ENCODE measurements at places on chromosomes 1 and 21. TPM values are rescaled to one million over a fixed set of nuclear protein-coding genes. Genes with fewer than 3 reads are reported as not detected.

DNA sequence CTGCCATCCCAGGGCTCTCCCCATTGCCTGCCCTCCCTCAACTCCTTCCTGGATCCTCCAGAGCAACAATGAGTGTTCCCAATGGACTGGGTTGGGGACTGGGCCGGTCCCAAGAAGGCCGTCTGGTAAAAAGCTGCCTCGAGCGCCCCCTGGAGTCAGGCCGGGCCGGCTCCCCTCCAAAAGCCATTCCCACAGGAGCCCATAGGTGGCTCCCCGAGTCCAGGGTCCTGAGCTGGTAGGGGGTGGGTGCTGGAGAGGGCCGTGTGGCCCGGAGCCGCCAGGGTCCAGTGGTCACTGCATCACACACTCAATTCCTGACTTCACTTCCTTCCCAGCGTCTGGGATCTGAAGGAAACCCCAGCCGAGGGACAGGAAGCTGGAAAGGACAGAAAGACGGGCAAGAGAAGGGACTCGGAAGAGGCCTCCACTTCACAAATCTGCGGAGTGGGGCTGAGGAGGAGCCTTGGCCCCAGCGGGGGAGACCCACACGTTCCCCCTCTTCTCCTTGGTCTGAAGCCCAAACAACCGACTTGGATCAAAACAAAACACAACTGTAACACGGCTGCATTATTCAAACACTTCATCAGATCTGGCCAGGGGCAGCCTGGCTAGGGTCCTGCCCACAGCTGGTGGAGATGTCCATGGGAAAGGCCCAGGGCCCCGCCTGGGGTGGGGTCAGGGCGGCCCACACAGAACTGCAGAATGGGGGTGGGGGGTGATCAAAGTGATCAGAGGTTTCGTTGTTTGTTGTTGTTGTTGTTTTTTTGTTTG lies 10.9 kb upstream of the ALDH4A1 start:
- peak overlapping the region; percentile 16 for H3K4me3 ChIP-seq
- DNase-seq, result peak; percentile 92
- no peaks in the 10 kb centered on the region for H3K27me3 ChIP-seq
- H3K36me3 ChIP-seq, result peaks cover 39% of the 10 kb centered on the region
- peaks cover 19% of the 10 kb centered on the region for H3K4me1 ChIP-seq

DNA sequence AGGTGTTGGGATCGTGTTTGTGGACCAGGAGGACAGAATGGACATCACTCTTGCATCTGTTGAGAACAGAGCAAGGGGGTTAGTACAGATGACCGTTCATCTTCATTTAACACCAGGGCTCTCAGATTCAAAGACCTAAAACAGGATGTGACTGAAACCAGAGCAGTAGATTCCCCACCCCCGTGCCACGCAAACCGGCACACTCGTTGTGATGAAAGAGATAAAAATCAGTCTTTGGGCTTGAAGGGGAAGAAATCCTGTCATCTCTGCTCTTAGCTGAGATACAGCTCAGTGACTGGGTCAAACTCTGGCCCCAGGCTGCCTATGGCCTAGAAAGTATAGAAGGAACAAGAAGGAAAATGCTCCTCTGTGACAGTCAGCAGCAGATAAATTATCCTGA lies 146.2 kb upstream of the KRTAP19-8 start:
- H3K4me3 ChIP-seq, result no peak overlapping the region
- H3K4me1 ChIP-seq, result no peaks in the 10 kb centered on the region
- H3K36me3 ChIP-seq, result no peaks in the 10 kb centered on the region
- DNase-seq, result no peak
- H3K27ac ChIP-seq, result no peak overlapping the region

DNA sequence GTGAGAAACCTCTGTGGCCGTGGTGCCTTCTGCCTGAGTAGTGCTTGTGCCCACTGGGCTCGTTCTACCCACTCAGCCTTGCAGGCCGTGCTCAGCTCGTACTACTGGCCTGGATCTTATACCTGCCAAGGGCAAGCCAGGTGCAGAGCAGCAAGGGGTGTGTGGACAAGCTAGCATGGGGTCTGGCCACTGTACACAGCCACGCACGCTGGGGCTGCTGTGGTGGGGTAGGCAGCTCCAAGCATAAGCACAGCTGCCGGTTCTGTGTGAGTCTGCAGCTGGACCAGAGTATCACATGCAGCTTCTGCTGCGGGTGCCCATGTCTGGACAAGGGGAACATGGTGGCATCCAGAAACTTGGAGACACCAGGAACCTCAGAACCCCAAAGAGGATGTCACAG lies 16.4 kb downstream of the FAM20B start:
- H3K4me1 ChIP-seq, result peaks cover 10% of the 10 kb centered on the region
- H3K4me3 ChIP-seq, result no peak overlapping the region
- no peak overlapping the region for H3K27ac ChIP-seq
- H3K36me3 ChIP-seq, result no peaks in the 10 kb centered on the region
- H3K27me3 ChIP-seq, result no peaks in the 10 kb centered on the region

- no peak for DNase-seq
- H3K4me1 ChIP-seq, result peaks cover 19% of the 10 kb centered on the region
- H3K4me3 ChIP-seq, result no peak overlapping the region
- no peak overlapping the region for H3K27ac ChIP-seq
- H3K27me3 ChIP-seq, result no peaks in the 10 kb centered on the region
These were observed 73.9 kb downstream of the DNTTIP2 start for GRCh38 chr1:93805027-93805610.

DNA sequence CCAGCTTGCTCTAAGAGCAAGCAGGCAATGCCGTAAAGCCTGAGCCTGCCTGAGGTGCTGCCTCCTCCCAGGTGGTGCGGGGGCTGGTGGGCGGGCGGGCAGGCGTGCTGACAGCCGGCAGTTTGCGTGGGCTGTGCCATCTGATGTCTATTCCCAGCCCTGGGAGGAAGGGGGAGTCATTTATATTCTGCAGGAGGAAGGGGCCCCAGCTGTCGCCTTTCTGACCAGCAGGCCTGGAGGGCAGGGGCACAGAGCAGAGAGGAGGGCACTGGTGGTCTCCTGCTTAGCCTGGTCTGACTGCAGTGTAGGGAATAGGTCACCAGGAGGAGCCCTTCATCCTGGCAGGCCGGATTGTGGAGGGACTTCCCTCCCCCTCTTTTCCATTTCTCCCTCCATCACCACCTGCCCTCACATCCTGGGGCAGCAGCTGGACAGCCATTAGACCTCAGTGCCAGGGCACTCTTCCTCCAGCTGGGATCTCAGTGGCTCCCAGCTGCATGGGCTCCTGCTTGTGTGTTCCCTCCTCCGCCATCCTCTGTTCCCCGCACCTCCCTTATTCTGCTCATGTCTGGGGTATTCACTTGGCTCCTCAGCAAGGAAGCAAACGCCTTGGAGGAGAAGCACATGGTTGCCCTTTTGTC lies 4.4 kb downstream of the CYB561D1 start:
- DNase-seq, result no peak
- H3K27me3 ChIP-seq, result no peaks in the 10 kb centered on the region
- H3K27ac ChIP-seq, result no peak overlapping the region

- H3K27me3 ChIP-seq, result no peaks in the 10 kb centered on the region
- no peak overlapping the region for H3K4me3 ChIP-seq
- H3K4me1 ChIP-seq, result peaks cover 7% of the 10 kb centered on the region
- no peaks in the 10 kb centered on the region for H3K36me3 ChIP-seq
These were observed 18.5 kb downstream of the KCNN3 start for GRCh38 chr1:154851392-154852177.

DNA sequence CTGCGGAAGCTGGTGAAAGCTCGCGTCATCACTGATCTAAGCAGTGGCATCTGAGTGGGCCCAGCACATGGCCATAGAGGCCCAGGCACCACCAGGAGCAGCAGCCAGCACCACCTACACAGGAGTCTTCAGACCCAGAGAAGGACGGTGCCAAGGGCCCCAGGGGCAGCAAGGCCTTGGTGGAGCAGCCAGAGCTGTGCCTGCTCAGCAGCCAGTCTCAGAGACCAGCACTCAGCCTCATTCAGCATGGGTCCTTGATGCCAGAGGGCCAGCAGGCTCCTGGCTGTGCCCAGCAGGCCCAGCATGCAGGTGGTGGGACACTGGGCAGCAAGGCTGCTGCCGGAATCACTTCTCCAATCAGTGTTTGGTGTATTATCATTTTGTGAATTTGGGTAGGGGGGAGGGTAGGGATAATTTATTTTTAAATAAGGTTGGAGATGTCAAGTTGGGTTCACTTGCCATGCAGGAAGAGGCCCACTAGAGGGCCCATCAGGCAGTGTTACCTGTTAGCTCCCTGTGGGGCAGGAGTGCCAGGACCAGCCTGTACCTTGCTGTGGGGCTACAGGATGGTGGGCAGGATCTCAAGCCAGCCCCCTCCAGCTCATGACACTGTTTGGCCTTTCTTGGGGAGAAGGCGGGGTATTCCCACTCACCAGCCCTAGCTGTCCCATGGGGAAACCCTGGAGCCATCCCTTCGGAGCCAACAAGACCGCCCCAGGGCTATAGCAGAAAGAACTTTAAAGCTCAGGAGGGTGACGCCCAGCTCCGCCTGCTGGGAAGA lies 3.2 kb upstream of the ARTN start:
- no peak overlapping the region for H3K27ac ChIP-seq
- H3K4me3 ChIP-seq, result no peak overlapping the region
- DNase-seq, result no peak
- peaks cover 12% of the 10 kb centered on the region for H3K4me1 ChIP-seq
- no peaks in the 10 kb centered on the region for H3K36me3 ChIP-seq

- H3K4me1 ChIP-seq, result peaks cover 52% of the 10 kb centered on the region
- DNase-seq, result no peak
- no peaks in the 10 kb centered on the region for H3K36me3 ChIP-seq
- H3K27me3 ChIP-seq, result no peaks in the 10 kb centered on the region
These were observed 1.0 kb downstream of the TMEM59 start for GRCh38 chr1:54051933-54052430.

DNA sequence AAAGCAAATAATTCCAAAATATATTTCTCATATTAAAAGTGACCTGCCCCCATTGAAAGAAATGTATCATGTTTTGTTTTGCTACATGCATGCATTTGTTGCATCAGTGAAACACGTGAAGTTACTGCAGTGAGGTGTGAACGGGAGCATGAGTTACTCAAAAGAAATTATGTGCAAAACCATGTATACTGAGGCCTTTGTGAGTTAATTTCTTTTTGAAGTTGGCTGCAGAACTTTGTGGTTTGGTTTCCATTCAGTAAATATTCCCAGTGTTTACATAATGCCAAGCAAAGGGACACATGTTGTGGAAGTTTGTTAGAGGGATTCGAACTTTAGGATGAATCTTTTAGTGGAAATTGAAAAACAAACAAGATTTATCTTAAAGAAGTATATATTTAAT lies 619.4 kb upstream of the ADAMTS5 start:
- no peak for DNase-seq
- H3K4me3 ChIP-seq, result no peak overlapping the region
- no peaks in the 10 kb centered on the region for H3K27me3 ChIP-seq

DNA sequence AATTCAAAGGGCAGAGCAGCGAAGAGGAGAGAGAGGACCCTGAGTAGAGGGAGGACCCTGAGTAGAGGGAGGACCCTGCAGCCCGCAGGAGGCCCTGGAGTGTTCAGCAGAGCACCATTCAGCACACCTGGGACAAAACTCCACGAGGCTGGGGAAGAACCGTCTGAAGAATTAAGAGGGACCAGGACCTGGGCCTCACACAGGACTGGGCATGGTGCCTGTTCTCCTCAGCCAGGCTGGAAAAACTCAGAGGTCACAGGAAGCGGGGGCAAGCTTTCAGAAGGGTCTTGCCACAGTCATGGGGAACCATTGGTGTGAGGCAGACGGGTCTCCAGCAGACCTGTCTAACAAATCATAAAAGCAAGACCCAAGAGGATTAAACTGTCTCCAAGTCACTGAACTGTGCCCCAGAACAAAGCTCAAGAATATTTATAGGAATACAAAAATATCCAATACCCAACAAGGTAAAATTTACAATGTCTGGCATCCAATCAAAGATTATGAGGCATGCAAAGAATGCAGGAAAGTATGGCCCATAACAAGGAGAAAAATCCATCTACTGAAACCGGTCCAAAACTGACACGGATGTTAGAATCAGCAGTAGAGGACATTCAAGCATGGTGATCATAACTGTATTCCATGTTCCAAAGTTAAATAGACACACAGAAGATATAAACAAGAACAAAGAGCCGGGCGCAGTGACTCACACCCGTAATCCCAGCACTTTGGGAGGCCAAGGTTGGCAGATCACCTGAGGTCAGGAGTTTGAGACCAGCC lies 30.6 kb downstream of the MORN1 start:
- H3K4me1 ChIP-seq, result no peaks in the 10 kb centered on the region
- H3K36me3 ChIP-seq, result no peaks in the 10 kb centered on the region
- H3K4me3 ChIP-seq, result no peak overlapping the region
- peak; percentile 32 for DNase-seq

- H3K4me1 ChIP-seq, result peaks cover 4% of the 10 kb centered on the region
- H3K36me3 ChIP-seq, result no peaks in the 10 kb centered on the region
- DNase-seq, result no peak
These were observed 31.4 kb upstream of the COL6A1 start for GRCh38 chr21:45949928-45950739.

DNA sequence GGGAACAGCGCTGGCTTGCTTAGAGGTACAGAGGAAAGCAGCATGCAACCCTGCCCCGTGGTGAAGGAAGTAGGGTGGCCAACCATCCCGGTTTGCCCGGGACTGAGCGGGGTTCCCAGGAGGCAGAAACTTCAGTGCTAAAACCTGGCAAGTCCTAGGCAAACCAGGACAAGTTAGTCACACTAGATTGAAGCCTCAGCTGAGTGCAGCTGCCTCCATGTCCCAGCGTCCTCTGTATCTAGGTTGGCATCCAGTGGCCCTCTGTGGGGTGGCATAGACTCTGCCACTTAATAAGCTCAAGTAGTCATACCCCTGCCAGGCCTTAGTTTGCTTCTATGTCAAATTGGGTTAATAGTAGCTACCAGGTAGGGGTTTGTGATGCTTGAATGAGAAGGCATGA lies 67.1 kb downstream of the ATP2B4 start:
- H3K27ac ChIP-seq, result peak overlapping the region; percentile 78
- no peak for DNase-seq
- H3K4me1 ChIP-seq, result peaks cover 30% of the 10 kb centered on the region
- H3K4me3 ChIP-seq, result no peak overlapping the region
- peaks cover 13% of the 10 kb centered on the region for H3K36me3 ChIP-seq
- H3K27me3 ChIP-seq, result no peaks in the 10 kb centered on the region

DNA sequence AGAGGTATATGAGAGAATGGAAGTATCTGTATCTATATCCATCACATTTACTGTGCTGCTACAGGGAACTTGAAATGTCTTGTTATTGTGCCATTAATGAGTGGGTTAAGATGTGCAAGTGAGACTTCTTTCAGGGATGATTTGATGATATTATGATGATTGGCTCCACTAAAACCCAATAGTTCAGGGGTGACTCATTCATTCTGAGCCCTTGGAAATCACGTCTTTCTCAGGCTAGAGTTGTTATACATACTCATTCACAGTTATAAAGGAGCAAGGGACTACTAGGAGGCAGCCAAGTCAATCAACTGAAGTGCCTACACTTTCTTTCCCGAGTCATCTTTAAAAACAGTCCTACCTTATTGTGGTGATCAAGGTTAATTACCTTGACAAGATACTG lies 1109.8 kb upstream of the B3GALT2 start:
- H3K4me1 ChIP-seq, result no peaks in the 10 kb centered on the region
- H3K27me3 ChIP-seq, result no peaks in the 10 kb centered on the region
- no peak overlapping the region for H3K4me3 ChIP-seq
- no peak for DNase-seq

GRCh38 chr21:19368944-19369343 lies 965.4 kb upstream of the TMPRSS15 start:
- DNase-seq, result no peak
- H3K27me3 ChIP-seq, result no peaks in the 10 kb centered on the region
- no peaks in the 10 kb centered on the region for H3K4me1 ChIP-seq
- H3K4me3 ChIP-seq, result no peak overlapping the region
- no peak overlapping the region for H3K27ac ChIP-seq
- no peaks in the 10 kb centered on the region for H3K36me3 ChIP-seq

The OR2L3 gene
- not detected for total RNA-seq

The NEXN gene
- 26.4 TPM for total RNA-seq

The LEMD1 gene
- total RNA-seq, result 2.1 TPM

The GPX7 gene
- 6.2 TPM for total RNA-seq

The F13B gene
- total RNA-seq, result not detected

The RSBN1 gene
- 23.2 TPM for total RNA-seq

Data from upper lobe of right lung (tissue), 1 donor.